NCI-H510A treated with DMSO at 0.1 percent for 48 hours (cell line): ENCODE measurements at places on chromosomes 11 and 22.
A peak's percentile ranks its signal among the peaks of the same experiment; 100 is the strongest.

GRCh38 chr11:48006301-48006992 is 26.1 kb downstream of the PTPRJ start:
- no peak for DNase-seq

DNA sequence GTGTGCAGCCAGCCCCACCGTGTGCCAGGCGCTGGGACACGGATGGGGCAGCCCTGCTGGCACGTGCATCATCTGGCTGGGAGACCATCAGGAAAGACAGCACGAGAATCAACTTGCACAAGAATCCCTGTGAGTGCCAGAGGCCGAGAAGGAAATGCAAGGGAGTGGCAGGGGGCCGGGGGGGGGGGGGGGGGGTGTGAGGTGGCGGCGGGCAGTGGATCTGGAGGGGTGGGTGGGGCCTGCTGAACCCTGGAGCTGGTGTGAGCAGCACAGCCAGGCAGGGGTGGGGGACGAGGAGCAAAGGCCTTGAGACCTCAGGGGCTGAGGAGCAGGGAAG is 14.0 kb upstream of the FLRT1 start:
- no peak for DNase-seq

DNA sequence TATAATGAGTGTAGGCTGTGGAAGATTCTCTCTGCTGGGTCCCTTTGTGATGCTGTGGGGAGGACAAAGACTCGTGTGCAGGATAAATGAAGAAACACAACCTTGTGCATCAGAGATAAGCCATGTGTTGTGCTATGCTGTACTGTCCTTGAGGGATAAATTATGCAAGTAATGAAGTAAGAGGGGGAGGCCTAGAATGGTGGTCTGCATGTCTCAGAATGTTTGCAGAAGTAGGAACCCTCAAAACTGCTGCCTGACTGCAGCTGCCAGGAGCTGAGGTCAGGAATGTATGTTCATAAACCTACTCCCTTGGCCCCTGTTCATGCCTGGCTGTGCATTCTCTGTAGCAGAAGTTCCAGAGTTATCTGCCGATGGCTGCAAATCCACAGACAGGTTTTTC is 4.6 kb upstream of the SMCO4 start:
- DNase-seq, result no peak

- no peak for DNase-seq
Observed at GRCh38 chr11:8671651-8672062, 10.8 kb downstream of the TRIM66 start.

DNA sequence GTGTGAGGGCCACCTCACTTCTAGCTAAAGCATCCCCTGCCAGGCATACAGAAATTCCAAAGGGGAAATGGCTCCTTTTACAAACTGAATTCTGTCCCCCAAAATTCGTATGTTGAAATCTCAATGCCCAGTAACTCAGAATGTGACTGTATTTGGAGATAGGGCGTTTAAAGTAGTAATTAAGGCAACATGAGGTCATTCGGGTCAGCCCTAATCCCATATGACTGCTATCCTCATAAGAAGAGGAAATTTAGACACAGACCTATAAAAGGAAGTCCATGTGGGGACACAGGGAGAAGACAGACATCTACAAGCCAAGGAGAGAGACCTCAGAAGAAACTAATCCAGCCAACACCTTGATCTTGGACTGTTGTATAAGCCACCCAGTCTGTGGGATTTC is 119.1 kb downstream of the CHST1 start:
- DNase-seq, result no peak

- DNase-seq, result no peak
Observed at GRCh38 chr11:33574331-33574730, 126.3 kb downstream of the C11orf91 start.

GRCh38 chr22:27336151-27337090 is 465.1 kb downstream of the MN1 start:
- no peak for DNase-seq

DNA sequence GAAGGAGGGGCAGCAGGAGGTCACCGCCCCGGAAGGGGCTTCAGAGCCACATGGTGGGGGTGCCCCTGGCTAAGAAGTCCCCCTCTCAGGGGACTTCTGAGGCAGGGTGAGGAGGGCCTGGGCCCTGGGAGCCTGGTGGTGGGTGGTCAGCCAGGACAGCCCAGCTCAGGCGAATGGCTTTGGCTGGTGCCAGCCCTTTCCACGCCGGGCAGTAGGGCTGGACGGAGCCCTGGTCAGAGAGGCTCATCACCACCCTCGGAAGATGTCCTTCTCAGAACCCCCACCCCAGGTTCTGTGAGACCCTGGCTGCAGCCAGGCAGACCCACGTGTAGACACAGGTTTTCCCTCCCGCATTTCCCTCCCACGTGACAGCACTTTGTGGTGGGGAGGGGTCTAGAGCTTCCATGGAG is 35.9 kb downstream of the OSBPL5 start:
- no peak for DNase-seq

GRCh38 chr11:120786206-120786735 is 237.6 kb upstream of the TBCEL start:
- no peak for DNase-seq

DNA sequence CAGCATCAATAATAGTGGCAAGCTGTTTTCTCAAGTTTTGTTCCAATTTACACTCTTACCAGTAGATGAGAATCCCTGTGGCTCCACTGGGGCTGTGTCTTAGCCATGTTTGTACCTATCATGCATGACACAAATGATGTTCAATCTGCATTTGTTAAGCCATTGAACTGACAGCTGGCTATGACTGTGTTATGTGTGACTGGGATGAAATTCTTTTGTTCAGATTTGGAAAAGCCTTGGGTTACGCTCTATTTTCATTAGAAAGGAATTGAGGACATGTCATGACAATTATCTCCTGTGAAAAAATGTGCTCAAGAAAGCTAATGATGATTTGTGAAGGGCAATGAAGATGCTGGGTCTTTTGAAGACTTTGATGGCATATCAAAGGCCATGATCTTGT is 201.8 kb upstream of the LARGE1 start:
- DNase-seq, result no peak

GRCh38 chr11:134152696-134153095 is 71.1 kb downstream of the NCAPD3 start:
- DNase-seq, result no peak

- no peak for DNase-seq
Observed at GRCh38 chr11:11813288-11813962, 28.3 kb upstream of the USP47 start.

DNA sequence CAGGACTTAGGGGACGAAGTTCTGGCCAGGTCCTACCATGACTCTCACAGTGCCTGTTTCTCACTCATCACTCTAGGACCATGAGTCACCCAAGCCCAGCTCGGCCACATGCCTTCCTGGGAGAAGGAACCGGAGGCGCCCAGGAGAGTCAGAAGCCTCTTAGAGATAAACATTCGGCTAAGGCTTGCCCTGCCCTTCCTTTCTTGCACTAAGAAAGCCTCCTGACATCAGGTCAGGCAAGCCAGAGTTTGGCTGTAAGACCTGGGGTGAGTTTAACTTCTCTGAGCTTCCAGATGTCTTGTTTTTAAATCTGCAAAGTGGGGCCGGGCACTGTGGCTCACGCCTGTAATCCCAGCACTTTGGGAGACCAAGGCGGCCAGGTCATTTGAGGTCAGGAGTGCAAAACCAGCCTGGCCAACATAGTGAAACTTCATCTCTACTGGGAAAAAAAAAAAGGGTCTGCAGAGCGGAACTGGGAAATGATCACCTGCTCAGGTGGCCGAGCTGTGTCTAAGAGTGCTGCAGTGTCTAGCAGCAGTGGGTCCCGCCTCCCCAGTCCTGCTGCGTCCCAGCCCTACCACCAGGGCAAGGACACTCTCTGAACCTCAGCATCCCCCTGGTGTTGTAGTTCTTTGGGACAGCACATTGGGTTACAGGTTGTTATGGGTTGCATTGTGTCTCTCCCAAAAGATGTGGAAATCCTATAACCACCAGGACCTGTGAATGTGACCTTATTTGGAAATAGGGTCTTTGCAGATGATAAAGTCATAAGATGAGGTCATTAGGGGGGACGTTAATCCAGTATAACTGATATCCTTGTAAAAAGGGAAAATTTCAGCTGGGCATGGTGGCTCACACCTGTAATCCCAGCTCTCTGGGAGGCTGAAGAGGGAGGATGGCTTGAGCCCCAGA is 1.8 kb upstream of the CARS1 start:
- no peak for DNase-seq

GRCh38 chr11:57964660-57965059 is 59.0 kb upstream of the OR9Q1 start:
- no peak for DNase-seq

DNA sequence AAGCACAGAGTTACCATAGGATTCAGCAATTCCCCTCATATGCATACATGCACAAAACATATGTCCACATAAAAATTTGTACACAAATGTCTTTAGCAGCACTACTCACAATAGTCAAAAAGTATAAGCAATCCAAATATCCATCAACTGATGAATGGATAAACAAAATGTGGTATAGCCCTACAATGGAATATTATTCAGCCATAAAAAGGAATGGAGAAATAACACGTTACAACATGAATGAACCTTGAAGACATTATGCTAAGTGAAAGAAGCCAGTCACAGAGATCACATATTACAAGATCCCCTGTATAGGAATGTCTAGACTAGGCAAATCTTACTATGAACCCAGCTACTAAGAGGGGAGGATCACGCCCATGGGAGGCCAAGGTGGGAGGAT is 7.2 kb downstream of the PRR14L start:
- no peak for DNase-seq

- no peak for DNase-seq
Observed at GRCh38 chr11:2293984-2294925, 7.5 kb downstream of the C11orf21 start.

DNA sequence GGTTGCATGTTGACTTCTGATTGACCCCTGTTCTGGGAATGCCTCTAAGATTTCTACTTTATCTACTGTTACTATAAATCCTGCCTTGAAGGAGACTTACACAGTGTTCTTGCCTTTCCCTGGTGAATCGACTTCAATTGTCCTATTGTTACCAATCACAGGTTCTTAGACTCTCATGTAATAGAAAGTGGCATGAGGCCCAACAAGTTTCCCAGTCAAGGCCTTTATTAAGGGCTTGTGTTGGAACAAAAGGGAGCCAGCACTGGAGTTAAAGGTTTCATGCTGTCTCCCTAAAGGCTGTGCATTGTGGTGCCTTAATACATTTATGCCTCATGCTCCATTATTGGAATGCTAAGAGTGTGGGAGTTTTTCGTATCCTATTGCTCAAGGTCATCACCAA is 23.3 kb downstream of the MS4A2 start:
- no peak for DNase-seq

GRCh38 chr11:34860518-34860917 is 55.7 kb downstream of the APIP start:
- DNase-seq, result no peak

DNA sequence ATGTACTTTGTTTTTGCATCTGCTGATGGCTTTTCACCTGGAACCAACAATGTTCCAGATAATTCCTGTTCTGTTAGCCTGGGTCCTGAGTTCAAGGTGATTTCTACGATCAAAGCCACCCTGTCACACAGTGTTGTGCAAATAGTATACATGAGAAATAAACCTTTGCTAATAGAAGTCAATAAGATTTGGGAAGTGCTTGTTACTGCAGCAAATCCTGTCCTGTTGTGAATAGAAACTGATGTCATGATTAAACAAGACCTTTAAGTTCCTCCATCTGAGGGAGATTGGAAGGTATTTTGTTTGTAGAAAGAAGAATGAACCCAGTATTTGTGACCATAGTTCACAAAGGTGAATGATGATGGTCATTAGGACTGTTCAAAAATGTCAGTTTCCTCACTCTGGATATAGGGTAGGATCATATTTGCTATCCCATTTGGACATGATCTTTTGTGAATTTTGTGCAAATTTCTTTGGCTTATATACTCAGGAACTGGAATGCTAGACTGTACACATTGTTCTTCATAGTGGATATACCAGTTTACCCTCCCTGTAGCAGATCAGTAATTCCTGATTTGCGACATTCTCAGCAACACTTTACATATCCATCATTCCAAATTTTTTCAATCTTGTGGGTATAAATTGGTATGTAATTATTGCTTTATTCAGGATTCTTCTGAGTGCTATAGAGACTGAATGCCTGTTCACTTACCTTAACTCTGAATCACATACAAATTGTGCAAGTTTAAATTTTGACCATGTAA is 428.5 kb downstream of the METTL15 start:
- no peak for DNase-seq

DNA sequence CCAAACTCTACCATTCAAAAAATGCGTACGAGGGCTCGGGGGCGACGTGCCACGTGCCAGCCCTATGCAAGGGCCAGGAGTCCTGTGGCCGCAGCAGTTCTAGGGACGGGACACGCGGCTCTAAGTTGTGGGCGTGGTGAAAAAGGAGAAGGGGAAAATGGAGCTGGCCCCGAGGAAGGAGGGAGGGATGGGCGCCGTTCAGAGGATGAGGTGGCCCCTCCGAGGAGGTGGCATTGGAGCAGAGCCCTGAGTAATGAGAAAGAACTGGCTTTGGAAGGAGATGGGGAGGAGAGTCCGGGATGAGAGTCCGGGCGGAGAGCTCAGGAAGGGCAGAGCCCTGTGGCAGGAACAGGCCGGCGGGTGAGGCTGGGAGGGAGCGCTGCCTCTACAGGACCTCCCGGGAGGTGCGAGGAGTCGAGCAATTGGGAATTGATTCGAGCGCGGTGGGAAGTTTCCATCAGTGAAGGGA is 21.0 kb downstream of the OTUB1 start:
- DNase-seq, result peak; percentile 18

DNA sequence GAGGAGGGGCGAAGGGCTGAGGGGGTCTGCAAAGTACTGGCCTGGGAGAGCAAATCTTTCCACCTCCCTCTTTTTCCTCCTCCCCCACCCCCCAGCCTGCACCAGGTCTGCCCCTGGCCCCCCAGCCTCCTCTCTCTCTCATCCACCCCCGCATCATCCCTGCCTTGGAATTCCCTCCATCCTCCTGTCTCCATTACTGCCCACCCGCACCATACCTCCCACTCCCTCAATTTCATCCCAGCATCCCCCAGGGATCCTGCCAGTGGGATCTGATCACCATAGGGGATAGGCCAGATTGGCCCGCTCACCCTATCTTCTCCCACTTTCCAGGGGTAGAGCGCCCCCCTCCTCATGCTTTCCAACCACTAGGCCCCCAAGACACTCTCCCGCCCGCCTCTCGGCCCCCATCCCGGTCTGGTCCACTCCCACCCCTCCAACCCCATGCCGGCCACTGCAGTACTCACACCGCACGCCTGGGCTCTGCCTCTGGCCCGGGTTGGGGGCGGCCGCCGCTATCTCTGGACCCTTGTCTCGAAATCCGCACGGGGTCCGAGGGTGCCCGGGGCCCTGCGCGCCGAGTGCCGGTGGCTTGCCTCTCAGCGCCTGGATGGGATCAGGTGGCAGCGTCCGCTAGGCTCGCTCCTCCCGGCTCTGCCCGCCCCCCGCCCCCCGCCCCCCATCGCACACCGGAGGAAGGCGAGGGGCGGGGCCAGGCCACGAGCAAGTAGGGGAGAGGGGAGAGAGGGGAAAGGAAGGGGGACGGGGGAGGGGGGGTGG is at the start of gene GAL3ST3:
Gene GAL3ST3 (minus strand): TSS at position 615 of the 777 bp plus-strand sequence. CDS start 3,746 bp downstream, outside the sequence.
- DNase-seq, result peak; percentile 27
